Hindlimb muscle (tissue), 1 donor: ENCODE measurements at places on chromosomes 2 and 18. TPM values are rescaled to one million over a fixed set of nuclear protein-coding genes. Genes with fewer than 3 reads are reported as not detected.

The EVA1A gene
- 6.7 TPM for polyA plus RNA-seq

The HTR2B gene
- polyA plus RNA-seq = 0.35 TPM

The SCTR gene
- 3.7 TPM for polyA plus RNA-seq

- no peak for DNase-seq
Observed at GRCh38 chr18:26631135-26631534, 82.8 kb upstream of the KCTD1 start.

DNA sequence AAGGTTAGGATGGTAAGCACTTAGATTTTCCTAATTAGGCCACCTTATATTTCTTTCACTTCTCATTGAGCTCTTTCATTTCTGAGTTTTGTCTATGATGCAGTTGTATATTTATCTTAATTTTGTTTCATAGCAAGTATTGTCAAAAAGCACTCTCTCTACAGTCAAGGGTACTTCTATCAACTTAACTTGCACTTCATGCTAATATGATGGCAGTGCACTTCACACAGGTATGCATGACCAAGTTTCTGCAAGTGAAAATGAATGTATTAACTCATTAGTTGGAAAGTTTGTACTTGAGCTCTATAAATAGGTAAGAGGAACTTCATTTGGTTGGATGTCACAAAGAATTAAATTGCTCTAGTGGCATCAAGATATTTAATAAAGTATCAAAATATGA is 51.5 kb upstream of the CDH19 start:
- no peak for DNase-seq
